ENCODE measurements at places on chromosomes 3 and 15.

DNA sequence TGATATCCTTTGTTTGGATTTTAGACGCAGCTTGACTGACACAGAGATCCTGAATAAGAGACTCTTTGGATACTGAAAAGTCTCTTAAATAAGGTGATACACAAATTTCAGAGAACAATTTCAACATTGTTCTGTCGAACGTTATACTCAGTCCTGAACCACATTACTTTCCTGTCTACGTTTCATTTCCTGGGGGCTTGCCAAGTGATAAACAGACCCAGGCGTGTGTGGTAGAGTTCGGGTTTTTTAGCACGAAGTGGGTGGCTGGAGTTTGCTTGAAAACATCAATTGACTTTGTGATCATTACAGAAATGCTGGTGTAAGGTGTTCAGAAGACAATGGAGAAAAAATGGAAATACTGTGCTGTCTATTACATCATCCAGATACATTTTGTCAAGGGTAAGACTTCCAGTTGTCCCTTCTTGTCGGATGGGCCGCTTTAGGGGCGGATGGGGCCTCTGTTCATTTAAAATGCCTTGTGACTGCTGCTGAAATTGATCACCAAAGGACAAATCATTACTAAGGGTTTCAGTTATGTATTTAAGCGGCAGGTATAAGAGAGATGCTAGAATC, at the start of gene CD96:
Gene CD96 (plus strand): TSS at position 287 of the 573 bp plus-strand sequence. CDS start 52 bp downstream, at position 339.
- peak; percentile 43 for DNase-seq

- no peak for DNase-seq
Observed at GRCh38 chr3:77411334-77411733, 371.4 kb downstream of the ROBO2 start.

- no peak for DNase-seq
Observed at GRCh38 chr3:154904328-154904727, 175.8 kb upstream of the MME start.

DNA sequence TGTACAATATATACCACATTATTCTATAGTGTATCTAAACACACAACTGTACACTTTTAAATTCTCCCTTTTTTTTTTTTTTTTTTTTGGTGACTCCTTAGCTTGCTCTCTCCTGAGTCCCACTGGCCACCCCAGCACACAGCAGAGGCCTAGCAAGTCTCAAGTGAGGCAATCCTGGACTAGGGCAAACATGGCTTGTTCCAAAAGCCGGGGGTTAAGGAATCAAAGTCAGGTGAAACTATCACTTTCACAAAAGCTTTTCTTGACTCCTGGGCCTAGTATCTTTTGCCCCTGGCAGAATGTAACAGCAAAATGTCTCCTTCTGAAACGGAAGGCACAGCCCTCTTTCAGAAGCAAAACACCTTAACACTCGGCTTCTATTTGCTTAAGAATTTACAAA, 5.8 kb downstream of the EOMES start:
- no peak for DNase-seq

DNA sequence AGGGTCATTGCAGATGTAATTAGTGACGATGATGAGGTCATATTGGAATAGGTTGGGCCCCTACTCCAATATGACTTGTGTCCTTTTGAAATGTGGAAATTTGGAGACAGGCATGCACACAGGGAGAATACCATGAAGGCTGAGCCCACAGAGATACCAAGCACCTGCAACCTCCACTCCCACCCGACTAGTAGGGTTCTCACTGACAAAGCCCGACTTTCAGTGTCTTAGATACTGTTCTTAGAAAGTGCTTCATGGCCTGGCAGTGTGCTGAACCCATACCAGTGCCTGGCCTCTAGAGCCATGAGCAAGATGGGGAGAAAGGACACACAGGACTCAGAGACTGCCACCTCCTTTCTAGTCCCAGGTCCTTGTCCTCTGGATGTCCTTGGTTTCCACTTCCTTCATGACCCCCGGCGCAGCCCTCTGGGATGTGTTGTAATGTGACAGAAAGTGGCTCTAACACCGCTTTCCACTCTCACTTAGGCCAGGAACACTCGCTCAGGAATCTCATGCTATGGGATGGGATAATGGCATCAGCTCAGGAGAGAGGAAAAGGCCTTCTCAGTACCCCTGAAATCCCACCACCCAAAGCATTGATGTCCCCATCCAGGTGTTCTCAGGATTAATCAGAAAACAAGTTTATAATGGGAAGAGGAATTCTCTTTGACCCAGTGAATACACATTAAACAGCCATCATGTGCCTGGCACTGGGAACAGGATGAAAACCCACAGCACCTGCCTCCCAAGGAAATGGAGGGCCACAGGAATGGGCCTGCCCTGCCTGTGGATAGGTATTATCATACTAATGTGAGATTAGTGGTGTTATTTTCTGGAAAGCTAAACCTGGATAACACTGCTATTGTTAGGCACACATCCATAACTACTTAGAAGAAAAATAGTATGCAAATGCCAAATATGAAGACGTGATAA, 59.9 kb downstream of the RPL39L start:
- DNase-seq: no peak

DNA sequence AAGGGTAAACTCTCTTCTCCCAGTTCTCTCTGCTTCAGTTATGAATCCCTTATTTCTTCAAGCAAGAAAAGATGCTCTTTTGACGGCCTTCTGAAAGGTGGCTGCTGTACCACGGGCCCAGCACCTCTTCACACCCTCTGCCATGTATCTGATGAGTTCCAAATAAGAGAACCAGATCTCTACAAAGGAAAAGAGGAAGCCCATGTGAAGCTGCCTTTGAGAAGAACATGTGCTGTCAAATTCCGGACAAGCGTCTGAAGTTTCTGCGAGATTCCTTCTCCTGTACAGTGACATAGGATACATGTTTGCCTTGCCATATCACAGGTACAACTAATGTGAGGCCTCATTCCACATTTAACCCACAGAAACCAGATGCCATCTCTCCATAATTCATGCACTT, 59.2 kb downstream of the SH3BP5 start:
- DNase-seq: no peak

GRCh38 chr3:4852780-4853748, 126.2 kb upstream of the BHLHE40 start:
- DNase-seq: no peak
